ENCODE measurements at places on chromosomes 7 and 10.

GRCh38 chr7:23410446-23411183 lies 59.7 kb downstream of the IGF2BP3 start:
- no peak for DNase-seq

DNA sequence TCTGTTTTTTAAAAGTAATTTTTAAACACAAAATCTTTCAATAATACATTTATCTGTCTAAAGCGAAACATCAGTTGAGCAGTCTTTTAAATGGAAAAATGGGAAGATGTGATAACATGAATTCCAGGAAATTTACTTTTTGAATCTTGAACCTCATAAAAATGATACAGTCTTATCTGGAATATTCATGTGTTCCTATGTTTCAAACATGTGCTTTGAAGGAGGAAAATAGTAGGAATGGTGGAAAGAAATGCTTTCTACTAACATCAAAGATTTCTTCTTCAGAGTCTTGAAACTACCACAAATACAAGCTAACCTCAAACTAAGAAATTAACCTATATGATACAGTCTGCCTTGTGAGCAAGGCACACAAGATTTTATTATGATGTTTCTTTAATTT lies 317.5 kb upstream of the SEMA3A start:
- no peak for DNase-seq

DNA sequence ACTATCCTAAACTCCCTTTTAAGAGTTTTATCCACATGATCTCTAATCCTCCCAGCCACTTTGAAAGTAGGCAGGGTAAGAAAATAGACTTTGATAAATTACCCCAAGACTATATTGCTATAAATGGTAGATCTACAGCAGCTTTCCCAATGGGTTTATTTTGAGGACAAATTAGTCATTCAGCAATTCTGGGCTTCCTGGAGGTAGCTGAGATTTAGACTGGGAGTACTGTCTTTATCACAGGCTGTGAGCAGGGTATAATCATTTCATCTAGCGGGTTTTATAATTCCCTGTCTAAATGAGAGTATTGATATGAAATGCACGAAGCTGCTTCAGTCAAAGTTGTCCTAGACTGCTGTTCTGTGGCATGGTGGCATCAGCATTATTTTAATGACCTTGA lies 279.4 kb downstream of the SORCS3 start:
- no peak for DNase-seq

- DNase-seq = no peak
Measured at GRCh38 chr7:70208236-70209063, 610.2 kb downstream of the AUTS2 start.

GRCh38 chr7:31664890-31665289 lies 22.1 kb upstream of the PPP1R17 start:
- no peak for DNase-seq

- DNase-seq = no peak
Measured at GRCh38 chr10:35335133-35336083, 901 bp upstream of the CCNY start.

DNA sequence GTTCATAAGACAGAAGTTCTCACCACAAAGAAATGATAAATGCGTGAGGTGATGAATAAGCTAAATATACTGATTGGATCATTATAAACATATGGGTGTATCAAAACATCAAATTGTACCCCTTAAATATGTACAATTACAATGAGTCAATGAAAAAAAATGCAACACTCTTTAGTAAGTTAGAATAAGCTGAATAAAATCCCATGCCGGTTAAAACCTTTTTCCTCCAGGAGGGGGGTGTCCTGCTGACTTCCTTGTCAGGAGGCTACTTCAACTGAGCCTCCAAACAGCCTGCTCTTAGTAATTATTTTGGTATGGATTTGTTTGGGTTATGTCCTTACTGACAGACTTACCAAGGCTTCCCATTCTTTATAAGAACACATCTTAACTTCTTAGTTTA lies 649.1 kb downstream of the INHBA start:
- DNase-seq = no peak

GRCh38 chr7:92246360-92247101 lies 757 bp downstream of the ANKIB1 start:
- DNase-seq = peak; percentile 16

- no peak for DNase-seq
Measured at GRCh38 chr7:9241826-9242225, 808.4 kb downstream of the NXPH1 start.

DNA sequence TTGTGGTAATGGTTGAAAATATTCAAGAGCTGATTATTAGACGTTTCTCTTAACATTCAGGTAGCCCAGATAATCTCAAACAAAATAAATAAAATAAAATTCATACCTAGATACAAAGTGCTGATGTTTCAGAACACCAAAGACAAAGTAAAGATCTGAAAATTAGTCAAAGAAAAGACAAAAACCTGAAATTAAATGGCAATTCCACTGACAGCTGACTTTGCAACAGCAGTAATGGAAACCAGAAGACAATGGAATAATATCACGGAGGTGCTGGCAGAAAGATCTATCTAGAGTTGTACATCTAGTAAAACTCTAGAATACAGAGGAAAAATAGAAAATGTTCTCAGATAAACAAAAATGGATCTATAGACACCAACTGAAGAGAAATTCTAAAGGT lies 58.0 kb upstream of the IKZF1 start:
- DNase-seq = no peak

GRCh38 chr10:90274721-90275468 lies 573.5 kb downstream of the KIF20B start:
- DNase-seq = no peak

GRCh38 chr10:126041804-126042231 lies 145.5 kb downstream of the FANK1 start:
- peak; percentile 40 for DNase-seq

DNA sequence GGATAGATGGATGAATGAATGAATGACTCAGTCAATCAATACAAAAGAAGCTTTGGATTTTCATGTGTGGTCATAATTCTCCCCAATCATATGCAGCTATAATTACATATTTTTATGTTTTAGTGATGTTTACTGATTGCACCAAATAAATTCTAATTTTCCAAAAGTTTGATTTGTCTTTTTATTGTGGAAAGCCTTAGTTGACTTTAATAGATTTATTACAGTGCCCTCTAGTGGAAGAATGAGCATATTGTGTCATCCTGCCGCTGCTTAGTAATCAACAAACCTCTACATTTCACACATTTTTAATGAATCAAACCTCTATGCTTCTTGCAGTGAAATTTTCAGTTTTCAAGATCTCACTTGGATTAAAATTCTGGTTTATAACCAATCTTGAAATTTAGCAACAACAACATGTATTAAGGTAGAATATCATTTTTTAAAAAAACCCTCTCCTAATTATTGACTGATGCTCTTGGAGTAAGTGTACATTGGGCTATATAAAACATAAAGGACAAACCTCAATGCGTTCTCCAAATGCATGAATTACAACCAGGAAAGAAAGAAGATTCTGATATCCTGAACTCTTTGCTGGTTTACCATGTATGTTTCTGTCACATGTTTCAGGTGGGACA lies 55.6 kb upstream of the PNLIP start:
- DNase-seq = no peak

GRCh38 chr7:143519411-143520131 lies 41.9 kb downstream of the TAS2R41 start:
- no peak for DNase-seq

DNA sequence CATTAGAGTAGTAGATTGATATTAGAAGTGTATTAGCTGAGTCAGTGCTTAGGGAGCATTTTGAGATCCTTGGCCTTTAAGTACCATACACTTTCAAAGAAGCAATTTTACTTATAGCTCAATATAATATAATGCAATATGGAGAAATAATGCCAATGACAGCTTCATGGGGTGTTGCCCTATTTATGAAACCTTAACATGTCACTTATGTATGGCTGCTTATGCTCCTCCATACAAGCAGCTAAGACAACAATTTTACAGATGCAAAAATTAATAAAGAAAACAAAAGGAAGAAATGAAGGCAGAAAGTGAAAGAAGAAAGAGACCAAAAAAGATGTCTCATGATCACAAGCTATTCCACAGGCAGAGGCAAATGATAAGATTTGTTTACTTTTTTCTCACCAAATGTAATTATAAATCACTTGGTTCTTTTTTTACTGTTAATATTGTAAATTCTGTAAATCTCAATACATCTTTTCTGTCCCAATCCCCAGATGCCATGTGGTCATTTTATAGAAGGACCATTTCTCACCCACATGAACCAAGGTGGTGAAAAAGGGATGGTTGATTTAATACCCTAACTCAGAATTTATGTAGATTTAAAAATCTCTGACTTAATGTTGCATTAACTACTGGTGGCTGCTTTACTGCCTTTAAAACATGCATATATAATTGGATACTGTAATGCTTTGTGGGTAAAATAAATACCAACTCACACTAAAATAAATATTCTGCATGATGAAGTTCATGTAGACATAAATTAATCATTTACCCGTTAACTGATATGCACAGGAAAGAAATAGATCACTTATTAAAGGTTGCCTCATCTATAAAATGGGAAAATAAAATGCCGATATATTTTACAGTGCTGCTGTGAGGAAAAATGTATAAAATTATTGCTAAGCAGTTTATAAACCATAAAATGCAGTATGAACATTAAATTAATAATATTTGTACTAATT lies 33.5 kb upstream of the RHOBTB1 start:
- no peak for DNase-seq

DNA sequence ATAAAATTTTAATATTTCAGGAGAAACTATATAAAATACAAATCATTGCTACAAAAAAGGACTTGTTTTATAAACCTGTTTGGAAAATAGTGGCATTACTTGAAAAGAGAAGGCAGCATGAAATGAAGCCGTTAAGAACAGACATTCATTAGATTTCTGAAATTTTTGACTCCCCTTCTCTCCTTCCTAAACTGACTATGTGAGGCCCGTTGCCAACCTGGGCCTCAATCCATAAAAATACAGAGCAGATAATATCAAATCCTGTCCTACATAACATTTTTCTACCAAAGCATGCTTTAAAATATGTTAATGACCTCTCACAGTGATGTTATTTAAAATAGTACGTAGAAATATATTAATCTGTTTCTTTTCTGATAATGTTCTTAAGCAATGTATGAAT lies 34.5 kb upstream of the ING3 start:
- DNase-seq = no peak

- DNase-seq = no peak
Measured at GRCh38 chr10:27536437-27536836, 32.3 kb downstream of the RAB18 start.

DNA sequence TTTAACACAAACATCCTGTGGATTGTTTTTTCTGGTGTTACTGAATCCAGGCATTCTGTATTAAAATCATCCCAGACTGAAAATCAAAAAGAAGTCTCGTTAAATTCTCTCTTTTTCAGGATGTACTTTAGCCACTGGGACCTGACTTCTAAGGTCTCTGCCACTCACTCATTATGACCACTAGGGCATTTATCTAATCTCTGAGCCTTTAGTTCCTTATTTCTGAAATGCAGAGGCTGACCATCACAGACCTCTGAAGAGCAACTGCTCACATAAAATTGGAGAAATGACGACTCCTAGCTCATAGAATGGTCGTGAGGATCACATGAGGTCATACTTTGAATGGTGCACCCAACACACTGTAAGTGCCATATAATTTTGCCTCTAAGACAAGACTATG lies 63.2 kb downstream of the KCNMA1 start:
- DNase-seq = no peak

- no peak for DNase-seq
Measured at GRCh38 chr7:54837168-54837567, 78.2 kb upstream of the SEC61G start.

GRCh38 chr7:128059143-128059988 lies 28.1 kb upstream of the LRRC4 start:
- no peak for DNase-seq

DNA sequence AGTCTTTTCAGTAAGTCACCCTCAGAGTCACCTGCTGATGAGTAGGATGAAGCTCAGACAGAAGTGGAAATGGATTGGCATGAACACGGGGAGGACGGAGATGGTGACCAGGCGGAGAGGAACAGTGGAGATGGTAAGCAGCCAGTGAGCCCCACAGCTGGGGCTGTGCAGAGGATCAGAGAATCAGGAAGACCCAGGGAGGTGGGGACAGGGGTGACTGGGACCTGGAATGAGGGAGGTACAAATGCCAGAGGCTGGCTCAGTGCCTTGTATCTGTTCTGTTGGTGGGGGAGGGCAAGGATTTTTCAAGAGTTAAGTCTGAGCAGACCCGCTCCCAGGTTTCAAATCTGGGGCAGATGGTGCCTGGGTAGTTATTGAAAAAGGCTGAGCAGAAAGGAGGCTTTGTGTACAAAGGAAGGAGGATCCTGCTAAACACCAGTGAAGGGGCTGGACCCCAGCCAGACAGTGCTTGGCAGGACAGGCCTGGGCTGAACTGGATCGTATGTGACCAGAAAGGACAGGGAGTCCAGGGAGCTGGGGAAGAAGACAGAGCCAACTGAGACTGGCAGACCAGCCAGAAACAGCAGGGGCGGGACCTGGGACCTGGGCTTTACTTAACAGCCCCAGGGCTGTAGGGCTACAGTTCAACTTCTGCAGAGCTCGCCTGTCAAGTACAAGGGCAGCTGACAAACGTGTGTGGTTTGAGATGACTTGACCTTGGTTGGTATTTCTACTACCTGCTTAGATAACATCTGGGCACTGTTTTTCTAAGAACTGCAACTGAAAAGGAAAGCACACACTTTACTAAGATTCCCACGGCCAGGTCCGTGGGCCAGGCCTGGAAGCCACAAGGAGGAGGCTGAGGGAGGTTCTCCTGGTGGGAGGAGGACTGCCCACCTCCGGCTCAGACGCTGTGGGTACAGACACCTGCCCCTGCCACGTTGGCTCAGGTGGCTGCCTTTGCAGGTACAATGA lies 13.2 kb upstream of the FRMPD2 start:
- DNase-seq = no peak

DNA sequence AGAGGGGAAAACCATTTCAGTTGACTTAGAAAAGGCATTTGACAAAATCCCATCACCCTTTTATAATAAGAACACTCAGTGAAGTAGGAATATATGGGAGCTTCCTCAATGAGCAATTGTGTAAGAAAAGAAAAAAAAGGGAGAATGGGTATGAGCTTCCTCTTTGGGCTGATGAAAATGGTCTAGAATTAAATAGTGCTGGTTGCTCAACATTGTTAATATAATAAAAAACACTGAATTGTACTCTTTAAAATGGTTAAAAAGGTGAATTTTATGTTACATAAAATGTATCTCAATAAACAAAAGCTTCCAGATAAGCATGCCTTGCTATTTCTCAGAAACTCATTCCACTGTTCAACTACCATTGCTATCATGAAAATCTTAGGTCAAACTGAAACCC lies 40.6 kb downstream of the LRRC17 start:
- DNase-seq = no peak
